Calu3 (cell line): ENCODE measurements at places on chromosomes 12 and 14.
A peak's percentile ranks its signal among the peaks of the same experiment; 100 is the strongest.

DNA sequence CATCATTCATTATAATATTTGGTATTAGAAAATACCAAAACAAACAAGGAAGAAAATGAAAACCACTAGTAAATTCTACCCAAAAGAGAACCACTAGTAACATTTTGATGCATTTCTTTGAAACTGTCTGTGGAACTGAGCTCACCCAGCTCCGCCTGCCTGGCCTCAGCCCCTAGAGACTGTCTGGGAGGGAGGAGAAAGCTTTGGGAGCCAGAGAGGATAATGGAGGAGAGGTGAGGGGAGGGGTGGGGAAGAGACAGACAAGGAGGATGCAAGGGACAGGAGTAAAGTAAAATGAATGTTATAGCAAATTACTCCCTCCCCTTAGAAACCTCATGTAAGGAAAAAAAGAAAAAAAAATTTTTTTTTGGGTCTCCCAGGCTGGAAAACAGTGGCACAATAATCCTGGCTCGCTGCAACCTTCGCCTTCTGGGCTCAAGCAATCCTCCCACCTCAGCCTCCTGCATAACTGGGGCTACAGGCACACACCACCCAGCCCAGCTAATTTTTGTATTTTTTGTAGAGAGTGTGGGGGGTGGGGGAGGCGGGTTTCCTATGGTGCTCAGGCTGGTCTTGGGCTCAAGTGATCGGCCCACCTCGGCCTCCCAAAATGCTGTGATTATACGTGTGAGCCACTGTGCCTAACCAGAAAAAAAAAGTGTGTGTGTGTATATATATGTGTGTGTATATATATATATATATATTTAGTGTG is 3.2 kb upstream of the MMP19 start:
- DNase-seq, result no peak

GRCh38 chr12:2057041-2057794 is 4.4 kb downstream of the CACNA1C start:
- DNase-seq, result peak; percentile 56

DNA sequence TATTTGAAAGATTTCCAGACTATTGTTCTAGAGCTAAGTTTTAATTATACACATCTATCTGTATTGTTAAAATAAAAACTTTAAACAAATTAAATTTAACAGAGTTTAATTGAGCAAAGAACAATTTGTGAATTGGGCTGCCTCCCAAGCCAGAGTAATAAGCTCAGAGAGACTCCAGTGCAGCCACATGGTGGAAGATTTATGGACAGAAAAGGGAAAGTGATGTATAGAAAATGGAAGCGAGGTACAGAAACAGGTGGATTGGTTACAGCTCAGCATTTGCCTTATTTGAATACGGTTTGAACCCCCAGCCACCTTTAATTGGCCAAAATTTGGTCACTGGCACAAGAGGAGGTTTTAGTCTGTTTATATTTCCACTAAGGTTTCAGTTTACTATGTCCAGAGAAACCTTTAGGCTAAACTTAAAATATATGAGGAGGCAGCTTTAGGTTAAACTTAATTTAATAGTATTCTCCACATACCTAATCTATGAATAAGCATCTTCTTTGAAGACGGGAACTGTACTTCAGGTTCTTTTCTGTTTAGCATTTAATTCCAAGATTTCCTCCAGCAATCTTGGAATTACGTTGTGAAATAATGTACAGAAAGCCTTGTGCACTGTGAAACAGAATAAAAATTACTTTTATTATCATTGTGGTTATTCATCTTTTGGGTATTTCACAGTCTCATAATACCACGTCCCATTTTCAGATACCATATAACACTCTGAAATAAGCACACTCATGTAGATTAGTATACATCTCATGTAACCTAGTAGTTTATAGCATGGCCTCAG is 19.4 kb downstream of the SRGAP1 start:
- no peak for DNase-seq

- no peak for DNase-seq
Measured at GRCh38 chr12:115569345-115570068, 708.0 kb downstream of the MED13L start.

DNA sequence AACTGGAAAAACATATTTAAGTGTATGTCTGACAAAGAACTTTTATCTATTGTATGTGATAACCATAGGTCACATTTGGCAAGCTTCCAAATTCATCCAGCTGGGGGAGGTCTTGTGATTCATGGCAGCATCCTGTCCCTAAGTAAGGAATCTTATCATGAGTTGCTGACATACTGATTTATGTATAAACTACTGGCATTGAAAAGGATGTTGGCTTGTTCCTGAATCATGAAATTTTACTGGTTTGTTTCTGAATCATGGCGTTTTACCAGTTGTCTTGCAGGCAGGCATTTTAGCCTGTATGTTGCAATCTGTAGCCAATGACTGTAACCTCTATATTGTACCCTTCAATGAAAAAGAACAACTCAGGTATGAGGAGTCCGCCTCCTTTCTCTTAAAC is 244.8 kb downstream of the IPO8 start:
- DNase-seq, result no peak

- DNase-seq, result no peak
Measured at GRCh38 chr14:78933166-78933565, 763.0 kb downstream of the NRXN3 start.

GRCh38 chr12:109982210-109982609 is 14.0 kb downstream of the GIT2 start:
- no peak for DNase-seq

- no peak for DNase-seq
Measured at GRCh38 chr12:5163661-5164060, 120.0 kb downstream of the KCNA5 start.

DNA sequence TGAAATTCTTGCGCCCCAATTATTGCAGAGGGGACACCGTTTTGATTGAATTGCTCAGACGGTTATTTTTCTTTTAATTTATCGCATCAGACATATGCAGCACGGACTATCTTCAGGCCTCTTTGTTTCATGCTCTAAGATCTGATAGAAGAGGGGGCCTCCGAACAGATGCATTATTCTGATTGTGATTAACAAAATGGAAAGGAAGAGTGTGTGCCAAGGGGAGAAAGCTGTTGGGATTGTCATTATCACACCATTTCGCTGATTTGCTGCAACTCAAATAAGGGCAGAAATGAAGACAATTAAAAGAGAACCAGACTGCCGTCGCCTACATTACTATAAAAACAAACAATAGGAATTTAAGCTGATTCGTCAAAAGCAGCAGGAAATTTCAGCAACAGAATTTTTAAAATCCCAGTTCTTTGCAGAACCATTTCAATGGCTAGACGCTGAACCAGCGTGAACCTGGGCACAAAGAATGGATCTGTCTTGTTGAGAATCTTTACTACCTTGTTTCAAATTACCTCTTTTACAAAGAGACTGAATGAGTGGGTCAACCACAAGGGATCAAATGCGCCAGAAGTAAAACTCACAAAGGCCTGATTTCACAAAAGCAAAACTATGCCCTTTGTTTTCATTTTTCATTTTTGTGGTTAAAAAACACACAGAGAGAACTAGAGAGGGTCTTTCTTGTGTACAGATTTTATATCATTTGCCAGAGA is 30.6 kb downstream of the TMEM132D start:
- DNase-seq, result no peak
